ENCODE measurements at places on chromosomes 4 and X.

- DNase-seq, result no peak
These were observed 52.8 kb upstream of the CCDC149 start for GRCh38 chr4:24965627-24966026.

- no peak for DNase-seq
These were observed 252.5 kb downstream of the GRIA3 start for GRCh38 chrX:123436512-123437136.

GRCh38 chrX:46873746-46874145, 36.9 kb downstream of the RP2 start:
- no peak for DNase-seq

- DNase-seq, result no peak
These were observed 5.7 kb downstream of the TRPC5OS start for GRCh38 chrX:111881715-111882114.

- DNase-seq, result no peak
These were observed 11.7 kb upstream of the RAB40A start for GRCh38 chrX:103531002-103531401.

DNA sequence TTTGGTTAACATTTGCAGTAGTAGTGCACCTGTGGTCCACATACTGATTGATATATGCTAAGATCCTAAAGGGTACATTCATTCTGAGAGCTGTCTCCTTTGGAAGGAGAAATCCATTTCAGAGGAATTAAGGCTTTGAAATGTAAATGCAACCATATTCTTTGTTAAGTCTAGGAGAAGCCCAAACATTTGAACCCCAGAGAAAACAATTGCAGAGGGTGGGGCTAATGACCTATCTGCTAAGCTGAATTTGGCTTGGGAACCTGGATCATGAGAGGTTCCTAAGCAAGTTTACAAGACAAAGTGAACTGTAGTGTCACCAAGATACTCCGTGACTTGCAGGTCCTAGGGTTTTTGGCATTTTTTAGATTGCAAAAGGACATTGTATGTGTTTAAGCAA, 41.2 kb downstream of the LAS1L start:
- DNase-seq, result no peak

- DNase-seq, result no peak
These were observed 44.4 kb downstream of the PCGF3 start for GRCh38 chr4:749698-750666.

GRCh38 chr4:84218031-84218430, 281.1 kb downstream of the NKX6-1 start:
- no peak for DNase-seq

DNA sequence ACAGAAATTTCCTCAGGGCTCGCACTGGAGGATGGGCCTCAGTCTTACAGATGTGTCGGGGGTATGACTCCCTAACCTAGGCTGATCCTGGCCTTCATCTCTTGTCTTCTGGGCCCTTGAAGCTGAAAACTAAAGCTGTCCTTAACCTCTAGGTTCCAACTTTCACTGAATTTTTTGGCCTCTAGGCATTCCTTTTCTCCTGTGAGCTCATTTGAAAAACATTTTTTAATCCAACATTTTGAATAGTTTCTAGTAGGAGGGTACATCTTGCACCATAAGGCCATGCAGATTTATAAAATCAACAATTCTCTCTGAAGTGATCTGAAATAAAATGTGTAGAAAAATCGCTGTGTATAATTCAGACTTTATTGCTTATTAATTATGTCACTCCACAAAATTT, 19.7 kb downstream of the RWDD4 start:
- no peak for DNase-seq

- DNase-seq, result peak; percentile 30
These were observed 568 bp downstream of the HTT start for GRCh38 chr4:3074846-3075651.

All from HS-27A (cell line).